ENCODE measurements at places on chromosomes 3 and 15. TPM values are rescaled to one million over a fixed set of nuclear protein-coding genes. Genes with fewer than 3 reads are reported as not detected.

AHSG gene
- not detected for total RNA-seq

STRIT1 gene
- total RNA-seq, result not detected

UBE2E2 gene
- total RNA-seq, result 34.1 TPM

C3orf49 gene
- not detected for total RNA-seq

CRYGS gene
- 1.4 TPM for total RNA-seq

CTXN2 gene
- under 0.01 TPM for total RNA-seq

CRABP1 gene
- total RNA-seq, result not detected

- DNase-seq, result no peak
Observed at GRCh38 chr3:144548346-144548745, 576.7 kb downstream of the DIPK2A start.

DNA sequence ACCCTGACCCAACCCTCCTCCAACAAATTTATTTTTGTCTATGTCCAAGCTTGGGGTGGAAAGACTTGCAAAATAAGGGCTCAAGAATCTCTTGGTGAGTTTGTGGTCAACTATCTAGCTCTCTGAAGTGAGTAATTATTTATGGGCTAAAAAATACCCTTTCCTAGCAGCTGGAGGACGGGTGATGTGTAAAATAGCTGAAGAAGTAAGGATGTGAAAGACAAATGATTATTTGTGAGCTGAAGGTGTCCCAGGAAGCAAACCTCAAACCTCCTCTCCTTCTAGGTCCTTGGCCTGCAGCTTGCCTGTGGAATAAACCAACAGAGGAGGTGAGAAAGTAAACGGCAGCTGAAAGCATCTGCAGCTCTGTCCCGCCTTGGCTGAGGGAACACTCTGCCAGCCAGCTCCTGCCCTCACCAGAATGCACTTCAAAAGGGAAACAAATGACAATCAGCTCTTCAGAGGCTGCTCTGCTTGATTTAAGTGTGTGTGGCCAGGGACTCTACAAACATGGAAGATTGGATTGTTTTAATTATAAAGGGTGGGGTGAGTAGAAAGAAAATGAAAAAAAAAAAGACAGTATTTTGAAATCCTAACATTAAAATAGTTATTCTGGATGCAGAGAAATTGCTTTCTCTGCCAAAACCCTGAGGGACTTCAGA, 60.3 kb downstream of the TM4SF4 start:
- no peak for DNase-seq

GRCh38 chr15:52349052-52349700, 53.6 kb upstream of the MYO5C start:
- DNase-seq, result no peak

DNA sequence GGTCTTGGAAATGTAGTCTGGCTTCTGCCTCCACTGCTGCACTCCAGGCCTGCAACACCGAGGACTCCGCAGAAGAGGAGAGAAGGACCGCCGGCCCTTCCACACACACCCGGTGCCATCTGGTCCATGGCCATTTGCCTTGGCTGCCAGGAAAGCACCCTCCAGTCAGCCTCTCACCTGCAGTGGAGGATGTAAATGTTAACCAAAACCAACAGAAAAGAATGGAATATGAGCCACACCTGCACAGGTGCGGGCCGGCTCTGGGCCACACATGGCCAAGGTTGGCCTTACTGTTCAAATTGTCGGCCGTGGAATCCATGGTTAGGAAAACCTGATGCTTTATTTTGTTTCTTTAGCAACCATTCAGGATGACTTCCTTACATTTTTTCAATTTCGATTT, 178.3 kb upstream of the C2CD4B start:
- DNase-seq, result no peak

DNA sequence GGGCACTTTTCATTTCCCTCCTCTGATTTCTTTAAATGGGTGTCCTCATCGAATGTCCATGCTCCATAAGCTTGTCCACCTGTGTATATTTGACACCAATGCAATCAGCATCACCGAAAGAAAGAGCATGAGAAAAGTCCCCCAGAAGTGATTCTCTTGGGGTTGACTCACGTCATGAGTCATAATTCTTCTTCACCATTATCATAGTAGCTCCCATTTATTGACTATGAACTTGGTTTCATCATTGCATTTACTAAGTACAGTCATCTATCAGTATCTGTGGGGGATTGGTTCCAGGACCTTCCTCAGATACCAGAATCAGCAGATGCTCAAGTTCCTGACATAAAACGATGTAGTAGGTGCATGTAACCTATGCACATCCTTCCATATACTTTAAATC, 372.5 kb upstream of the CFAP20DC start:
- DNase-seq, result no peak

DNA sequence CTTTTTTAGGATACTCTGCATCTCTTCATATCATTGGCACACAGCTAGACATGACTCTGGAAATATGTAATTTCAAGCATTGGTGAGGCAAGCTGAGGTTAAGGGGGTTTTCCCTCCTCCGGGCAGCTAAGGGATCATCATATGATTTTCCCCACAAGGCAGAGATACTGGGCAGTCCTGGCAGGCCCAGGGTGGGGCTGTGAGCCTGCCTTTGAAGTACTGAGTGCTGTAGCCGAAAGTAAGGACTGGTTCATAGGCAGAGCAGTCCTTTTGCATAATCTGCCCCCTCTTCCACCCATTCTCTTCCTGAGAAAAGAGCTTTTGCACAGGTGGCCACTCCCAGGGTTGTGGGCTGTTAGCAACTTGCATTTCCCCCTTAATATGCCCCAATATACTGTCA, 168.8 kb upstream of the MANF start:
- no peak for DNase-seq

- DNase-seq, result no peak
Observed at GRCh38 chr3:151314137-151314536, 2.5 kb downstream of the GPR87 start.

DNA sequence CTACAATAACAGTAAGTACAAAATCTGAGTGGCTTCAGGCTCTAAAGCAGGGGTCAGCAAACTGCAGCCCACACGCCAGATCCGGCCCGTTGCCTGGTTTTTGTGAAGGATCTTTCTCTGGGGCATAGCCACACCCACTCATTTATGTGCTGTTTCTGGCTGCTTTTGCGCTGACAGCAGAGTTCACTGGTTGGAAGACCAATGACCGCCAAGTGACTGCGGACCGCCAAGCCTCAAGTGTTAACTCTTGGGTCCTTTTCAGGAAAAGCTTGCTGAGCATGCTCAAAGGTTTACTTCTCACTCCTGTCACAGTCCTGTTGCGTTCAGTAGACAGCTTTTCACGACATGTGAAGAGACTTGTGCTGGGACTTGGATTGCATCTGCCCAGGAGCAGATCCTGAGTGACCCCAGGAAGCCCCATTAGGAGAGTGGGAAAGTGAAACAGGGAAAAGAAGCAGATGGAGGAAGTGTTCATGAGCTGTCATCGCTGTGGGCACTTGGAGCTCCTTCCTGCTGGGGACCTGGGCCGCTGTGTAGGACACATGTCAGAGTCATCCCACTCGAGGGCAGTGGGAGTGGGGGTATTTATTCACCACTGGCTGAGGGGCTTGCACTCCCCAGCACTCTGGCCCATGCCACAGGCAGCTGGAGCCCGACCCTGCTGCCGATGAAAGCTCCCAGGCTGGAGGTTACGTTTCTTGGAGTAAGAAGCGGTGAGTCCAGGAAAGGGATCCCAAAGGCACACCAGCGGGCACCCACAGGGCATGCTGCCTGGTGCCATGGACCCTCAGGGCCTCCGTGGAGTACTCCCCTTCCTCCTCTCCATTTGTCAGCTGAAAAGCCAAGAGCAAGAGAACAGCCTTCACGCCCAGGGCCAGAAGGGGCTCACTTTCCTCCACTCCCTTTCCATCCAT, 249.1 kb downstream of the PLCL2 start:
- DNase-seq, result no peak

- DNase-seq, result no peak
Observed at GRCh38 chr15:48493084-48493762, 152.3 kb downstream of the FBN1 start.

DNA sequence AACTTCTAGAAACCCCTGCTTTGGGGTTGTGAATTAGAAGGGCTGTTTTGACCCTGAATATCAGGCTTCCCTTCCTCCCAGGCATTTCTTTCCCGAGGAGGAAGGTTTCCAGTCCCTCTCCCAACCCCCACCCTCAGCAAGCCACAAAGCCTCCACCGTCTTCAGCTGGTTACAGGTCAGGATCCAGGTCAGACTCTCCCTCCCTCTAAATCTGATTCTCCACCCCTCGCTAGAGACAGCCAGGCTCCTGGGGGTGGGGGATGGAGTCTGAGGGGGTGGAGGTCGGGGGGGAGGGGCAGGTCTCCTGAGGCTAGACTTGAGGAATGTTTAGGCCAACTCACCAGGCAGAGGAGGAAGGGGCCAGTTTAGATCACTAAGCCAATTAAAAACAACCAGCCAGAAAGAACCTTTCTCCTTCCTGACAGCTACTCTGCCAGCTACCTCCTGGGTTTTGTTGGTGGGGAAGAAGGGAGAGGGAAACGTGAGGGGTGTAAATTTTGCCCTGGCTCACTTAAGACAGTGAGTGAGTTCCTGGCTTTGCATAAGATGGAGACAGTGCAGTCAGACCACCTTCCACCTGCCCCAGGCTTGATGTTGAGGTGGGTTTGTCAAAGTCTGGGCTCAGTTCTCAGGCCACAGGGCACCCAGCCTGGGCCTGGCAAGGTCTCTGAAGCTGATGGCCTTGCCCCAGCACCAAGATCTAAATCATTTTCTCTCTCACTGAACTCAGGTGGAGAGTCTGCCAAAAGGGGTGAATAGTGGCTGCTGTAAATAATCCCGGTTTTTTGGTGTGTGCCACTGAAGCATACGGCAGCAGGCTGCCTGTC, 19.5 kb downstream of the BMF start:
- no peak for DNase-seq

DNA sequence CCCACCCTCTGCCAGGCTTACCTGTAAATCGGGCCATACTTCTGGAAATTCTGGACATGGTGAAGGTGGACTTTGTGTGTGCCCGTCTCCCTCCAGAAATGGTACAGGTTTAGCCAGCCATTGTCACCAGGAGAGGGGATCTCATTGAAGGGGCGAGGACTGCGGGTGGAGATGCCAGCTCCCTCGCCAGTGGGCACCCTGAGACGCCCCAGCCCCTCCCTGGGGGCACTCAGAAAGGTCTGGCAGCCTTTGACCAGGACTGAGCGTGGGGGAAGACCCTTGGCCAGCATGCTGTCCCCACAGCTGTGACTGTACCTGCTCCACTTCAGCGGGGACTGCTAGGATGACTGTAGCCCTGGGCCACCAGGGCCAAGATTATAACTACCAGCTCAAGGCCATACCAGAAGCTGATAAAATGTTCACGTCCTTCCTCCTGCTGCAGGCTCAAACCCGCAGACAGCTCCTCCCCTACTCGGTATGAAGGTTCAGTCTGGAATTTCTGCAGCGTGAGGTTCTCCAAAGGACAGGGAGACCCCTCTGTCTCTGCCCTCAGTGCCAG, at the start of gene CYP11A1:
Gene CYP11A1, minus strand, starts transcription at position 351 of the 559 bp plus-strand sequence. Its CDS starts 61 bp downstream, at position 290.
- no peak for DNase-seq

DNA sequence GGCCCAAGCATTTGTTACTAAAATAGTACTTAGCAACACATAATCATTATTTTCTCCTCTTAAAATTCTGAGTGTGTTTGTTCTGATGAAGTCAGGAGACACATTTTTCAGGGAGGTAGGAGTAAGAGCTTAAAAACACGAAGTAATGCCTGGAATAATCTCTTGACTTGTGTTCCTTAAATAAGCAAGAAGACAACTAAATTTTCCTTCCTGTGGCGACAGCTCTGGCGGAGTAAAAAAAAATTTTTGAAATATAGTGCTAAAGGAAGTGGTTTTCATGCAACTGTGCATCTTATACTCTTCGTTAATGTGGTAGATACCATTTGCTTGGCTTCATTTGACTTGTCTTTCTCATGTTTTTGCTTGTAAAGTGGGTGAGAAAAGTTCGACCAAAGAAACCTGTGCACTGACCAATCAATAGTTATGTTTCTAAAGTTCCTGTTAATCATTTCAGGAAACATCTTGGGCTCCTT, 11.1 kb upstream of the MBNL1 start:
- no peak for DNase-seq

- no peak for DNase-seq
Observed at GRCh38 chr15:35728219-35728940, 182.4 kb upstream of the DPH6 start.

- no peak for DNase-seq
Observed at GRCh38 chr15:70379938-70380883, 282.5 kb upstream of the TLE3 start.

All from pulmonary artery endothelial cell (primary cell).